ENCODE measurements at places on chromosomes 5 and 9. TPM values are rescaled to one million over a fixed set of nuclear protein-coding genes. Genes with fewer than 3 reads are reported as not detected.

DNA sequence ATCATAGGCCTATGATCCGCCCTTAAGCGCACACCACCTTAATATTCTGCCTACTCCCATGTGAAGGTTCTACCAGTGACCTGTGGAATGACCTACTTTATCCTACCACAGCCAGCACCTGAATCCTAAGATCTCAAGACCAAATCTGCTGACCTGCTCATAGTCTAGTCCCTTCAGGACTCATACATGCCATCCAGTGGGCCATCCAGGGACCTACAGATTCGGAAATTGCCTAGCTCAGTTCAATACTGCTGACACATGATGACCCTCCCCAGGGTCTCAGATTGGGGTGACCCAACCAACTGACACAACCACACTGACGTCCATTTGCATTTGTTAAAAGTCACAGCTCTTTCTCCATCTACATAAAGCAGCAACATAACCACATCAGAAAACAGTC is 443.8 kb upstream of the ST8SIA4 start:
- DNase-seq: no peak

GRCh38 chr5:151682751-151683331 is 3.9 kb downstream of the SPARC start:
- no peak for DNase-seq

- DNase-seq: peak; percentile 25
Observed at GRCh38 chr5:67426961-67427849, 230.6 kb upstream of the CD180 start.

DNA sequence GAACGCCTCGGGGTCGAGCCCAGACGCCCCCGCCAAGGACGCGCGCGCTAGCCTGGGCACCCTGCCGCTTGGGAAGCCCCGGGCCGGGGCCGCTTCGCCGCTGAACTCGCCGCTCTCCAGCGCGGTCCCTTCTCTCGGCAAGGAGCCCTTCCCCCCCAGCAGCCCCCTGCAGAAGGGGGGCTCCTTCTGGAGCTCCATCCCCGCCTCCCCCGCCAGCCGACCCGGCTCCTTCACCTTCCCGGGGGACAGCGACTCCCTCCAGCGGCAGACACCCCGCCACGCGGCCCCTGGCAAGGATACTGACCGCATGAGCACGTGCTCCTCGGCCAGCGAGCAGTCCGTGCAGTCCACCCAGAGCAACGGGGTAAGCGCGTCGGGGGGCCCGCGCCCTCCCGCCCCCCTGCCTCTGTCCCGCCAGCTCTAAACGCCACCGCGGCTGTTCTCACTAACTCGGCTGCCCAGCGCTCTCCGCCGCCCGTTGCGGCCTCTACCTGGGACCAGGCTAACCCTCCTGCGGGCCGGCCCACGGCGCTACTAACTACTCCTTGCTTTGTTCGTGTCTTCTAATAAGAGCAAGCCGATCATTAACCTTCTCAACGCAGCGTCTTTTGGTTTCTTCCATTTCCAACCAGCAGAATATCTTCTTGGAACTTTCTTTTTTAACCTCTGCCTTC is 93.6 kb upstream of the OTULINL start:
- DNase-seq: no peak

Gene CSF2
- 16.8 TPM for total RNA-seq

Gene SLC6A18
- not detected for total RNA-seq

- peak; percentile 76 for DNase-seq
Observed at GRCh38 chr9:83425240-83425639, 113.0 kb downstream of the FRMD3 start.

DNA sequence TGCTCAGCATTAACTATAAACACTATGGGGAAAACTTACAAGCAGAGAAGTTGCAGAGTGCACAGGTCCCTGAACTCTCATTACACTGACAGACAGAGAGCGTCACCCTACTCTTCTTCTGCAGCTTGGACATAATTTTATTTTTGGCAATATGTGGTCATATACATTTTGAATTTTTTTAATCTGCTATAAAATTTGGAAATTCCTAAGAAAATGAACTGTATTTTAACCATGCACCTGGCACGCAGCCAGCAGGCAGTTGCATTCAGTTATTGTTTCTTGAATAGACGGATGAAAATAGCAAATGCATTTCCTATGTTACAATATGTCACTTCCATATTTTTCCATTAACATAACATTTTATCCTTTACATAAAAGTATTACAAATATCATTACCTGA is 100.2 kb downstream of the SLC25A46 start:
- DNase-seq: no peak

DNA sequence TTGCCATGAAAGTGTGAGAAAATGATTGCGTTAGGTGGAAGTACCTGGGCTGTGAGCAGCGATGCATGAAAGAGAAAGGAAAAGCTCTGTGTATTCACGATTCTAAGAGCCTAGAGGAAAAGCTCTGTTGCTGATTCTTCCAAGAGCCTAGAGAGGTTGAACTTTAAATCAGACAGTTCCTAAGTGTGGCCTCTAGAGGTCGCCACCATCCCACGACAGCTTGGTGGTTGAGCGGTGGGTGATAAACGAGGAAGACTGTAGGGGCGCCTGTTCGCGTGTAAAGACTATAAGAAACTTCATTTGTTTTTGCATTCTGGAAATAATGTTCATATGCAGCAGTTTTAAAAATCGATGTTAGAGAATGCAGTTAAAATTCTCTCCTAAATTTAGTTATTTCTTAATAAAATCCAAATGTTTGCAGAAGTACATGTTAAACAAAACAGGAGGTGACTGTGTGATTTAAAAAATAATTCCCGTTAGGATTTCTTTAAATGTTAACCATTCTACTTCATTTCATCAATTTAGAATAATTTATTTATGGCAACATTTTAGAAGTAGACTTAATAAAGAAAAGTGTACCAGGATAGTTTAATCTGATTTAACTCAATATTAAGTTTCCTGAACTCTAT is 107.7 kb downstream of the TENT4A start:
- no peak for DNase-seq

DNA sequence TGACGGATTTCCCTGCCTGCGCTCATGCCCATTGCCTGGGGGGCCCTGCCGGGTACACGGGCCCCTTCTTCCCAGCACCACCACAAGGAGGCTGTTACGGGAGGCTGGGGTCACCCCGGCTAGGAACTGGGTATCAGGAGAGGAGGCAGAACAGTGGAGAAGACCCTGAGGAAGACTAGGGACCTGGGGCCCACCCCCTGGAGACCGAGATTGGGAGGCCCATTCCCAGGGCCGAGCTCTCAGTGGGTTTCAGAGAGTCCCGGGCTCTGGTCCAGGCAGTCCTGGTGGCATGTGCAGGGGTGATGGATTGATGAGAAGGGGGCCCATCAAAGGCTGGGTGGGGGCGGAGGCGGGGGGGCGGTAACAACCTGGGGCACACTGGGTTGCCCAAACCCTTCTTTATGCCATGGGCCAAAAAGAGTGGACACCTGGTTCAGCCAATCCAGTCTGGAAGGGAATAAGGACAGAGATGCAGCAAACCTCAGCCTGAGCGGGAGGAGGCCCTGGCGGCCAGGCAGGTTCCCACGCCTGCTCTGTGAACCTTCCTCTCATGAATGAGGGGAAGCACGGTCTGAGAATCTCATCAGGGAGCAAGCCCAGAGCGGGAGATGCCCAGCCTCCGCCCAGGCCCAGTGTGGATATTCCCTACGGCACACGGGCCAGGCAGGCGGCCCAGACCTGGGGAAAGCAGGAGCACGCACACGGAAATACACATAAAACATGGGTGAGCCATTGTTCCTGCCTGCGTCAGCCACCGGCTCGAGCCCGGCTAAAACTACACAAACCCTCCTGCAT is 785 bp upstream of the P4HA2 start:
- no peak for DNase-seq

DNA sequence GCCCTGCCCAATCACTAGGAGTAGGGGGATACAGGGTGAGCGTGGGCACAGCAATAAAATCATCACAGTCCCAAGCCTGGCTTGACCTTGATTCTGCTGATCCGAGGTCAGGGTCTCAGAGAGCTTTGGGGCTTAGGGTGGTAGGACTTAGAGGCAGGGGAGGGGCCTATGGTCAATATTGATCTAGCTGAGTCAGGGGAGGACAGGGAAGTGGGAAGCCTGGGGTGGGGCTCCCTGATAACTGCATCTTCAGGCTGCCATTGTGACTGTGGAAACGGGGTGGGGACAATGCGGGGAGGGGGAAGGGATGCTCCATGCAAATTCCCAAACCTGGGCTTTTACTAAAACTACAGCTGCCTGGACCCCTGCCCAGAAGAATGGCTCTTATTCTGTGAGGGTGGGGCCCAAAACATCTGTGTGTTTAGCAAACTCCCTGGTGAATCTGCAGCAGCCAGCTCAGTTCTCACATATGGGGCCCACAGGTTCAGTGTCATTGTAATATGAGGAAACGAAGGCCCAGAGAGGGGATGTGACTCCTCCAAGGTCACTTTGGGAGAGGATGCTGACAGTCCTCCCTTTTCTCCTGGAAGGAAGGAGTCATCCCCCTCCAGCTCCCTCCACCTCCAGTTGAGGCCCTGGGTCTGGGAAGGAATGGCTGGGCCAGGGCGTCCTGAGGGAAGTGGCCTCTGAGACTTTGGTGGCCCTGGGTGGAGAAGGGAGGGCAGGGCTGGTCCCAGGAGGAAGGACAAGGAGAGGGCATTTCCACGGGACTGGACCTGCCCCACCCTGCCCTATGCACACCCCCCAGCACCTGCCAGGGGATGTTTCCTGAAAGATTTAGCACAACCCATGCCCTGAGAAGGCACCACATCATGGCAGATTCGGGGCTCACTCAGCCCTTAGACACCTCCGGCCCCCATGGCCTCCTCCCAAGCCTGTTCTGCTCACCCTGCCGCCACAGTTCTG is 26.4 kb downstream of the SLC6A7 start:
- no peak for DNase-seq

- DNase-seq: no peak
Observed at GRCh38 chr9:11233696-11234095, 620.9 kb upstream of the PTPRD start.

Data from M059J (cell line).